ENCODE measurements at places on chromosomes 3 and 15.

DNA sequence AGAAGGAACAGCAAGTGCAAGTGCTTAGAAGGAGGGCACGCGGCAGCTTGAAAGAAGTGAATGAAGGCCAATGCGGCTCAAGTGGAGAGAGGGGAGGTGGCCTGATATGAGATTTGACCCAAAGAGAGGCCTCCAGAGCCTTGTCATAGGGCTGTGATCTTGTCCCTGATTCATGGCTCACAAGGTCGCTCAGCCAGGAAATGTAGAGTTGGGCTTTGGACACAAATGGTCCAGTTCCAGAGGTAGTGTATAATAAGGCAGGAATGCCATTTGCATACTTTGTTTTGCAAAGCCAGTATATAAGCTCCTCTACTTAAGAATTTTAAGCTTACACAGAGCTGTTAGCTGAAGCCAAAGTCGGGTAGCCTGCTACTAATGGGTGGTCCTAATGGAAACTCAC is 33.7 kb downstream of the HGD start:
- DNase-seq: no peak

DNA sequence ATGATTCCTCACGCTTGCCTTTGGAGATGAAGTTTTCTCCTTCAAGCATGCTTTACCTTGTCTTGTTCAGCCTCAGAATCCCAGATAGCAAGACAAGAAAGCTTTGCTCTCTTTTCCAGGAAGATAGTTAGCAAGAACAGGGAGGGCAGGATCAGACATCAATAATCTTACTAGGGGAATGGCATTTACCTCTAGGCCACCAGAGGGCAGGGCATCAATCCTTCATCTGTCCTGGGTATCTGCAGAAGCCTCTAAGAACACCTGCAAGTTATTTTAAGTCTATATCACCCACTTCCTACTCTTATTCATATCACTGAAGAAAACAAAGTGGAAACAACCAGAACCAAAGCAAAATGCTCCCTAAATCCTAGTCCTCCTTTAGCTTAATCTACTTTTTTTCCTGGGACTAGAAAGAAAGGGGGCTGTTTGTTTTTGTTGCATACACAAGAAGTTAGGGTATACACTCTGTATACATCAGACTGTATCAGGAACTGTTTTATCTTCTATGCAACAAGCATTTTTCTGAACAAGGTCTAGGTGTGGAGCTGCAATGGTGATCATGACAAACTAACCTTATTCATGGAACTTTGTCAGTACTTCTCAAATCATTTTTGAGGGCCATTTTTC is 862.5 kb downstream of the CADM2 start:
- no peak for DNase-seq

- no peak for DNase-seq
Measured at GRCh38 chr3:23830869-23831484, 25.2 kb downstream of the UBE2E1 start.

DNA sequence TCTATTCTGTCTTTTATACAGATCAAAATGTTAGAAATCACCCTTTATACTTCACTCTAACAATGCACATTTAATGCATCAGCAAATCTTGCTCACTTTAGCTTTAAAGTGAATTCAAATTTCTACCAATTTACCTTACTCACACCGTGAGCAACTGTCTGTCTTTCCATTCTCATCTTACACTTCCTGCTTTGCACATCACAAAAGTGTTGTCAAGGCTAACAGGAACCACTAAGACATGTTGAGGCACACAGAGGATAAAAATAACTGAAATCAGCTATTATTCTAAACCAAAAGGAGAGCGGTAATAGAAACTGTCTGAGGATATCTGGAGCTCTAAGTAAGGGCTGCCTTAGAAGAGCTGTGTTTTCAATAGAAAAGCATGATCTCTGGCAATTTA is 519.9 kb downstream of the ZBBX start:
- DNase-seq: no peak

- no peak for DNase-seq
Measured at GRCh38 chr3:34780973-34781372, 858.4 kb upstream of the ARPP21 start.

- no peak for DNase-seq
Measured at GRCh38 chr15:90647326-90647725, 69.8 kb upstream of the BLM start.

- no peak for DNase-seq
Measured at GRCh38 chr15:29400701-29401100, 131.1 kb upstream of the NSMCE3 start.

All from RPMI7951 (cell line).